SHP77 (cell line): ENCODE measurements at places on chromosomes 13 and 19.
A peak's percentile ranks its signal among the peaks of the same experiment; 100 is the strongest.

DNA sequence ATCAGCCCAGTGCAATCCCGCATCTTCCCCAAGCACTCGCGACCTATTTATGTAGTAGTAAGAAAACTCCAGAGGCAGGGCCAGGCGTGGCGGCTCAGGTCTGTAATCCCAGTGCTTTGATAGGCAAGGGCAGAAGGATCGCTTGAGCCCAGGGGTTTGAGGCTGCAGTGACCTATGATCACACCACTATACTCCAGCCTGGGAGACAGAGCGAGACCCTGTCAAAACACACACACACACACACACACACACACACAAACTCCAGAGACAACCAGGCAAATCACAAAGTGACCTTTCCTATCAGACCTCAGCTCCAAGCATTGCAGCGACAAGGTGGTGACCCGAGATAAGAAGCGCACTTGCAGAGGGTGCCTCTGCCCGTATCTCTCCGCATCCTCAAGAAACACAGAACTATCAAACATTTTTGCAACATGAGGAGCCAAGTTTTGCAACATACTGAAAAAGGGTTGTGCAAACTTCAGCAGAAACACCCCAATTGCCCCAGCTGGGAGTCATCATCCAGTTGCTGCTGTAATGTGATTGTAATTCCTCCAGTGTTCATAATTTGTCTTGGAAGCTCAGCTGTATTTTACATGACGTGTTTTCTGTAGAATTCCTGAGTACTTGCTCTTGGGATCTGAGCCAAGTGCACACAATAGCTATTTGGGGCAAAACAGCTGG lies 8.7 kb upstream of the KLF2 start:
- DNase-seq = no peak

GRCh38 chr19:44303320-44303719 lies 1.5 kb downstream of the ZNF235 start:
- no peak for DNase-seq

DNA sequence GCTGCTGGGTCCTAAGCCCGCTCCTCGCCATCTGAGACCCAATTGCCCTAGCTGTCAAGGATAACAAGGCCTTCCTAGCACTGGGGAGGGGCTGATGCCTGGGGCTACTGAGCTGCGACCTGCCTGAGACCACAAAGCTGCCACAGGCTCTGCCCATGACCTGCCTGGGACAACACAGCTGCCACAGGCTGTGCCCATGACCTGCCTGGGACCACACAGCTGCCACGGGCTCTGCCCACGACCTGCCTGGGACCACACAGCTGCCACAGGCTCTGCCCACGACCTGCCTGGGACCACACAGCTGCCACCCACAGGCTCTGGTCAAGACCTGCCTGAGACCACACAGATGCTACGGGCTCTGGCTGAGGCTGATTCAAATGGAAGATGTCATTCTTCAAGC lies 54.8 kb downstream of the EPS15L1 start:
- DNase-seq = no peak

GRCh38 chr13:50609011-50609410 lies 234.5 kb downstream of the DLEU7 start:
- DNase-seq = no peak

- DNase-seq = peak; percentile 98
Measured at GRCh38 chr19:19385131-19385895, 20.2 kb upstream of the GATAD2A start.

DNA sequence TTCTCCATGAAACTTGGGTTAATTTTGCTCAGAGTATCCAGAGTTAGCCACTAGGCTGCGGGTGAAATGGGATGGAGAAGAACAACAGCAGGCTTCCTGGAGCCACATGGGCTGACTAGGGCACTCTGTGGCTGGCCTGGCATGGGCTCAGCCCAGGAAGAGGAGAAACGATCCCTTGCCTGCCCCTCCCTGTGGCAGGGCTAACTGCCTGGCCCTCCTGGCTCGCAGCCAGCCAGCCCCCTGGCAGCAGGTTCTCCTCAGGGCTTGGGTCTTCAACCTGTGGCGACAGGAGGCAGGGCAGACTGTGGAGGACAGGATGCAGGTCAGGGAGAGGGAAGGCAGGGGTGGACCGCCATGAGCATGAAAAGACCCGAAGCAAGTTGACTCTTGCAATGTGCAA lies 78.7 kb upstream of the GPR183 start:
- DNase-seq = no peak
